ENCODE measurements at places on chromosomes 3 and 15.

DNA sequence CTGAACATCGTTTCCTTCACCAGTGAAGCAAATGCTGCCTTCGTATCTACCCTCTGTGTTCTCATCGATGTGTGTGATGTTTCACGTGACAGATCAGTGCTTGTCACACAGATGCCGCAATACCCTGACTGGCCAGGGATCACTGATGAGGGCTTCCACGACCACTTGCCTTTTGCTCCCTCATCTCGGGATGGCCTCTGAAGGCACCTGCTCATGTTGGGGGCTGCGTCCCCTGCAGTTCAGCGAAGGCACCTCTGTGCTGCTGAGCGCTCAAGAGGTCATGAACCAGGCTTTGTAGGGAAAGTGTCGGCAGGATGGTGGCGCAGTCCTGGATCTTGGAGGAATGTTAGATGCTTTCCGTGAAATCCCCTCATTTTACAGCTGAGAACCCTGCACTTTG, 79.2 kb upstream of the KLF13 start:
- DNase-seq = no peak

- no peak for DNase-seq
Measured at GRCh38 chr3:189286916-189287315, 115.1 kb downstream of the TPRG1 start.

DNA sequence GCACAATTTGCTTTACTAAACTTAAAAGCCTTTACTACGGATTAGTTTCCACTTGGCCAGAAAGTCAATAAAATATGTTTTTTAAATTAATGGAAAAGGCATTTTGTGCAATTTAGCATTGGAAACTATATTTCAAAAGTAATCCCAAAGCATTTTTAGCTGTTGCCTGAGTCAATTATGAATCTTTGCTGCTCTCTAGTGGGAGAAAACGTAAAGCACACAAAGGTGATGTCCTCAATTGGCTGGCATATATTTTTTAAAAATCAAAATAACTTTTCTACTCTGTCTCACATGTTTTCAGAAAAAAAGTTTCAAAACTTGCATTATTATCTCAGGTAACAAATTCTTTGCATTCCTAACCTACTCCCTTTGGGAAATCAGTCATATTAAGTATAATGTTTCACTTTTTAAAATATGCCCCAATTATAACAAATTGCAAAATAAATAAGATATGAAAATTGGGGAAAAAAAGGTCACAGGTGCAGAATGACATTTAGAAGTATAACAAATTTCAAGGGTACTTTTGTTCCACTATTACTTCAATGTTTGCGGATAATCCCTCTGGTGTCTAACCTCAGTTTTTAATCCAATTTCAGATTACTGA, 47.2 kb upstream of the TEX55 start:
- peak; percentile 54 for DNase-seq

DNA sequence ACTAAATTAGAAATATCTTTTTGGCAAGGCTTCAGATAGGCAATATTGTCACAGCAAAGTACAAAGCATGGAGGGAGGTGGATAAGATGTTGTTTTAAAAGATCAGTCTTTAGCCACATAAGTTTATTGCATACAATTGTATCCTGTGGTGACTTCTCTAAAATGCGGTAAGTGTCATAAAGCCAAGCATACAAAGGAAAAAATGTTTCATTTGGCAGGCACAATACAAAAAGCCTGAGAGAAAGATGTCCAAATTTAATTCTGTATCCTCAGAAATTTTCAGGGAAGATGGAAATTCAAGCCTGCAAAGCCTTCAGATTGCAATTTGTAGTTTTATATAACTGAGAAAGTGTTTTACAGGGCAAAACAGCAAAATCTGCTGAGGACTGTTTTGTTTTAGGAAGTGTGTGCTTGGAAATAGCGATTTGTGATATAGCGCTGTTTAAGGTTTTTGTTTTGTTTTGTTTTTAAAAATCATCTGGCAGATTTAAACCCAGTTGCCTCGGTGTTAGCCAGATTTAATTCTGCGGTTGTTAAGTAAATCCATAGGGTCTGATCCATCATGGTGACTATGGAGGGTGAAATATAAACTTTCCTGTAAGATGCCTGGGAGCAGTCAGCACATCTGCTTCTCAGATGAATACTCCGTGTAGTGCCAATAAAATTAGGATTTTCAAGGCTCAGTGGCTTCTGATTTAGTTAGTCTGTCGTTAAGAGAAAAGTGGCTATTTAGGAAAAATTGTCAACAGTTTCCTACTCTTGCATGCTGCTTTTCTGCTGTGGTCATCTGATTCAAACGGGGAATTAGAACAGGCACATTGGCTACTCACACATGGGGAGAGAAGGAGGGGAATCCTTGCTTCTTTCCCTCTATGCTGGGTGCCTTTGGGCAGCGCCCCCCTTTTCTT, 8.0 kb downstream of the KAT2B start:
- peak; percentile 52 for DNase-seq

DNA sequence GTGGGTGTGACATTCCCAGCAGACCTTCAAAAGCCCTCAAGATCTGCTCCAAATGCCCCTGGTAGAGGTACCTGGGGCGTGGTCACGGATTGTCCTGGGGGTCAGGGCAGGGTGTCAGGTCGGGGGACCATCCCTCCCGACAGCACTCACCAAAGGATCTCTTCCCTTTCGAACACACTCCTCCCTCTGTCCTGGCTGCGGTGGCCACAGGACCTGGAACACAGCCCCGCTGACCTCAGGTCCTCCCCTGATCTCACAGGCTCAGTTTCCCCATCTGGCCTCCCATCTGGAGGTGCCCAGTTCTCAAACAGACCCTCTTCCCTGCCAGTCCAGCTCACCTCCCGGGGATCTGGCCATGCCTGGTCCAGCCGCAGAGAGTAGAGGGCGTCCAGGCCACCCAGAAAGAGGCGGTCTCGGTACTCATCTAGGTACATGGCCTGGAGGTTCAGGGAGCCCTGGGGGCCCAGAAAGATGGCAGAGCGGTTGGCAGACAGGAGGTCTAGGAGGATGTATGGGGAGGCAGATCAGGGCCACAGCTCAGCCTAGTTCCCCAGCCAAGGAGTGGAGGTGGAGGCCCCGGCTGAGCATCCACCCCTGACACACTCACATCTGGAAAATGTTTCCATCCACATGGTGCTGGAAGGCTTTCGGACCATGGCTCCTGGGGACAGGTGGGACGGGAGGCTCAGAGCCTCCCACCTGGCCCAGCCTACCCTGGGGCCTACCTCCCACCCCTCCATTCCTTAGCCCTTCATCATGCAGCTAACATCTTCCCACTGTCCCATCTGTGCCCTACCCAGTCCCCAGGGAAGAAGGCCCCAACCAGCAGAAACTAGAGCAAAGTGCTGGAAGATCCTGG, 2.3 kb downstream of the SEMA3G start:
- DNase-seq = no peak

DNA sequence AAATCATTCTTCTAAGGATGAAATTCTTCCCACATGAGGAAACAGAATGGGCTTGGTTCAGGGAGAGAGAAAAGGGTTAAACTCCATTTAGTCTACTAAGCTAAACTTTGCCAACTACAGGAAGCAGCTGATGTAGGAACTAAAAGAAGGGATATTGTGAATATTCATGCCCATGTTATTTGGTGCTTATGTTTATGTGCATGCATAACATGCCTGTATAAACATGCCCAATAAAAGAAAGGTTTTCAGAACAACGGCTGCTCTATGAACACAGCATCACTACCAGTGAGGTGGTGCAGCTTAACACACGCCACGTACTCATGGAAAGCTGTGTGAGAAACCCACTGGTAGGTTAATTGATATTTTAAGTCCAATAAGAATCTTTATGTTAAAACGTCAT, 59.4 kb upstream of the VGLL4 start:
- DNase-seq = no peak
